CD4-positive, alpha-beta T cell treated with Interleukin-1 beta for 1 hour (primary cell): ENCODE measurements at places on chromosomes 4 and X.
A peak's percentile ranks its signal among the peaks of the same experiment; 100 is the strongest.

DNA sequence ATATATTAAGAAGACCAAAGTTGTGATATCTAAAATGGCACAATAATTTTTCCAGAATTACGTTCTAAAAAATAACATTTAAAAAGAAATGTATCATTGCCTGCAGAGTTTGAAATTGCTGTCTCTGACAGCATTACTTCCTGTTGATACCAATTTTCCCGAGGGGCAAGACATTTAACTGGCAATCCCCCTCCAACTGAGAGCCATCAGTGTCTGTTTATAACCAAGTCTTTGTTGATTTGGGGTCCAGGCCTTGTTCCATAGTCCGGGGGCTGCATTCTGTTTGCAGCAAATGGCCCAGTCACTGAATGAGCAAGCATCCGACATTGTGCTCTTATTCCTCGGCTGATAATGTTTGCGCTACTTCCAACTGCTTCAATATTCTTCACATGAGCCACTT, 231.5 kb downstream of the NAF1 start:
- no peak for DNase-seq

- DNase-seq, result no peak
Measured at GRCh38 chr4:167721617-167722486, 370.5 kb upstream of the ANXA10 start.

DNA sequence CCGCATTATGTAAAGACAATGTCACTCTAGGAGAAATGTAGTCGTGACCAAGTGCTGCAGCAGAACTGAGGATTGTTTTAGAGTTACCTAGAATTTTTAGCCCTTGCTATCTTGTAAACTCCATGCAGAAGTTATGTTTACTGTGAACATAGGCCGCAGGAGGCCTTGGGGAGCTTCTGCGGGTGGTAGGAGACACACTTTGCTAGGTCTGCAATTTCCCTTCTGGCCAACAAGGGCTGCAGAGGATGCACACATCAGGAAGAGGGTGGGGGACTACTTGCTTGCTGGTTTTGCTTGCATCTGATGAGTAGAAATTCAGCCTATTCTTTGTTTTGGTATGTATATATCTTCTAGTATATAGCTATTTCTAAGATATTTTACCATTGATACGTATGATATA, 23.1 kb downstream of the BANK1 start:
- no peak for DNase-seq

- no peak for DNase-seq
Measured at GRCh38 chr4:150379454-150379853, 202.5 kb upstream of the MAB21L2 start.

GRCh38 chr4:1367230-1367935, 20.4 kb downstream of the UVSSA start:
- no peak for DNase-seq

- DNase-seq, result no peak
Measured at GRCh38 chr4:74623041-74623440, 171.3 kb downstream of the BTC start.

- no peak for DNase-seq
Measured at GRCh38 chrX:41148553-41148952, 63.3 kb downstream of the USP9X start.

DNA sequence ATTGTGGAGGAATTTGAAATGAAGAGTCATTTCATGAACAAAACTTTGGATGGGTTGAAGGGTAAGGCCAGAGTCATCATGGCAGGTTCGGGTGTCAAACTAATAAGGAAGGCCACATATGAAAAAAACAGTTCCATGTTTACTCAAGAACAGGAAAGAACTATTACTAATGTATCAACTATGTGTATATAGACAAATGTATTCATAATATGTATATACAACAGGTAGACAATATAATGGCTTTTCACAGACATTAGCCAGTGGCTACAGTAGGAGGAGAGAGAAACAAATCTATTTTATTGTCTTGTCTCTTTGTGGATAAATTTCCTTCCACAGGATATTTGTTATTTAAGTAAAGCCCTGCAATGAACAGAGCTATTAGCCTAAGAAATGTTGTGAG, 101.1 kb downstream of the CBLL2 start:
- no peak for DNase-seq

DNA sequence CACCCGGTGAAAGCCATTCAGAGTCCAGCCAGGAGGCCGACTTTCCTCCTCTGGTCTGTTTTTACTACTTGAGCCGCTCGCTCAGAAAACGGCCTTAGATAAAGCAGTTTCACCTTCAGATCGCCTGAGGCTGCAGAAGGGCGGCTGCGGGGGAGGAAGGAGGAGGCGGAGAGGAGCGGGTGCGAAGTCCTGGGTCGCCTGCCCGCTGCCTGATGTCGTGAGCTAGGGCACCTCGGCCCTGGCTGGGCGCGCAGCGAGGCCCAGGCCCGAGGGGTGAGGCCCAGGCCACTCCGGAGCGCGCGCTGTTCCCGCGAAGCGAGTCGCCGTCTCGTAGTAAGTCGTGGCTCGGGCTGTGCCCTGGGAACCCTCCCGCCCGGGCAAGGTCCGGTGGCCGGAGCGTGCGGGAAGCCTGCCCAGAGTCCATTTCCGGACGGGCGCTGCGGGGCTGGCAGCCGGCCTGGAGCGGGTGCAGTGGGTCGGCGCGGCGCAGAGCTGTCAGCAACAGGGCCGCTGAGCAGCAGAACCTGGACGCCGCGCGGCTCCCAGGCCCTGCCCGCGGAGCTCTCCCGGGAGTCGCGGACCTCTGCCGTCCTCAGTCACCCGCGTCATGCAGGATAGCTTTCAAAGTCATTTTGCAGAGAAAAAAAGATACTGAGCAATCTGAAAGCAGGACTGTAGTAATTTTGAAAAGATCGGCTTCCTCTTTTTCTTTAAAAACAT, 18.6 kb downstream of the TRIM2 start:
- no peak for DNase-seq

- no peak for DNase-seq
Measured at GRCh38 chr4:48931459-48931858, 24.9 kb upstream of the OCIAD2 start.

DNA sequence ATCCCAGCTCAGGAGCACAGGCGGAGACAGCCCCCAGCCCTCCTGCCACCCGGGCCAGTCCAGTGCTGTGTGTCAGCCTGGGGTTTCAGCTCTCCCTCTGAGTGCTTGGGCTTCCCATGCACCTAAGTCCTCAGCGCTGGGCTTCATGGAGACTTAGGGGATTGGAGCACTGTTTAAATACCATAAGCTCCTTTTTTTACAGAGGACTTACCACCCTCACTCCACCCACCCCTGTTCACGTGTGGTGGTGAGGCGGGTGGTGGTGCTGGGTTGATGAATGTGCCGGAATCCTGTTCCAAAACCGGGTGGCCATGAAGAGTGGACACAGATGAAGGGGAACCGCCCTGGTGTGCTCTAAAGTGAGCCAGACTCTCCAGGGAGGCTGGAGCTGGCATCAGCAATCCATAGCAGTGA, 66.9 kb downstream of the PSAPL1 start:
- no peak for DNase-seq

DNA sequence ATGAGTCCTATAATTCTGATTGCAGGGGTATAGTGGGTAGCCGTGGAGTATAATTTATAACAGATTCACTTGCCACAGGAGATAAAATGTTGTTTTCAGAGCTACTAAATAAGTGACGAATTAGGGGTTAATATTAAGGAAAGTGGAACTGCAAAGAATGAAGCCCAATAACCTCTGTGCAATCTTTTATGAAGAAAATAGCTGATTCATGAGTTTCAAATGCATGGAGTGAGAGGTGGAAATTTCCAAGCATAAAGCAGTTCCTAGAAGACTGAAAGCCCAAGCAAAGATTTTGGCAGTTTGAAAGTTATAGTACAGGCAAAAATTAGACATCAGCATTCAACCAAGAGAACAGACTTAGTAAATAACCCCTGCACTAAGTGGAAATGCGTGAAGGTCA, 1782.4 kb upstream of the PCDH10 start:
- DNase-seq, result no peak

DNA sequence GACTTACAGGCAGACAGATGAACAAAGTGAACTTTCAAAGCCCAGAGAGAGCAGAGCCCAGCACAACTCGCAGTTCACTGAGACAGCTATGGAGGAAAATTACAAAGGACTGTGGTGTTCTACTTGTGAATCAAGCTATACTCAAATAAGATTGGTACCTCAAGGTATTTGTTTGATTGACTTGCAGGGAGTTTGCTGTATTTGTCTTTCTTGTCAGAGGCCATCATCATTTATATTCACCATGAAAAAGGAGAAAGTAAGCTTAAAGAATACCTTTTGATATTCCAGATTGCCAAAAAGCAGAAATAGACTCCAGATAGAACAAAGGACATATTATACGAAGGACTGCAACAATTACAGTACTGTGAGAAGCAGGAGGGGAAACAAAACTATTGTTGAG, 1047.9 kb downstream of the RPA4 start:
- no peak for DNase-seq

- DNase-seq, result no peak
Measured at GRCh38 chrX:54180403-54180802, 2.7 kb downstream of the FAM120C start.

DNA sequence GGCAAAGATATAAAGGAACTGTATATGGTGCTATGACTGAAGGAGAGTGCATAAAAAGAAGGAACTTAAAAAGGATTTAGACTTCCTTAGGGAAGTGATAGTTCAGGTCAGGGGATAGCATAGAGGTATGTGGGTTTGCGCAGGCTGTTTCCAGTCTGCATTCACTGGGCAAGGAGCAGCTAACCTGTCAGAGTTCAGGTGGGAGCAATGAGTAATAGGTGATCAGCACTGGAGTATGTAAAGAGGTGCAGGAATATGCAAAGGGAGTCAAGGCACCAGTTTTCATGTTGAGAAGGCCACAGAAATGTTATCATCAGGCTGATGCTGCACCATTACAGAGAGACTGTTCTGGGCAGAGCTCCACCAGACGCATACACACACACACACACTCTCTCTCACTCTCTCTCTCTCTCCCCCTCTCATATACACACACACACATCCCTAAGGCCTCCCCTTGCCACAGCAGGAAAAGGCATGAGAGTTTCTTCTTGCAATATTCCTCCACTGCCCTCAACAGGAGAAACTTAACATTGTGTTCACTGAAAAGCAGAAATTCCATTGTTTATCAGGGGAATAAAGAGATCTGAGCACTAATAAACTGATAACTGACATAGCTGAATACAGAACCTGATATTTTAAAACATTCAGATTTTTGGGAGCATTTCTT, 256.4 kb upstream of the GRID2 start:
- no peak for DNase-seq

DNA sequence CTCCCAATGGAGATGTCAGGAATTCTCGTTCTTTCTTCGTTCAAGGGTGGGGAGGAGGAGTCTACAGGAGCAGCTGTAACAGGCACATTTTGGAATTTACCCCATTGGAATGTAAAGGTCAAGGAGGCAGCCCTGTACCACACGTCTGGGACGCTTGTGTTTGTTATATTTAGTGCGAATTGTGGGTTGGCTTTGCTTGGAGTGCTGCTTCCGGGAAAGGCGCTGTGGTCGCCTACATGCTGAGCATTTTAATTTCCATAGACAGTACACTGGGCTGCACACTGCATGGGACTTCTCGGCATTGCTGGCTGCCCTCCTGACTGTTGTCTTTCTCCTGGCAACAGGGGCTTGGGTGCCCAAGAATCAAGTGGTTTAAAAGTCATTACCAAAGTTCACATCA, 12.8 kb downstream of the GYG2 start:
- DNase-seq, result no peak

GRCh38 chr4:80206521-80207171, 9.3 kb downstream of the PRDM8 start:
- DNase-seq, result no peak

- DNase-seq, result no peak
Measured at GRCh38 chr4:156898373-156899117, 73.1 kb downstream of the PDGFC start.

GRCh38 chr4:154616731-154617130, 4.3 kb upstream of the FGG start:
- no peak for DNase-seq

GRCh38 chrX:41002026-41002425, 83.2 kb upstream of the USP9X start:
- DNase-seq, result no peak

- DNase-seq, result no peak
Measured at GRCh38 chrX:11470250-11470974, 177.2 kb downstream of the AMELX start.

DNA sequence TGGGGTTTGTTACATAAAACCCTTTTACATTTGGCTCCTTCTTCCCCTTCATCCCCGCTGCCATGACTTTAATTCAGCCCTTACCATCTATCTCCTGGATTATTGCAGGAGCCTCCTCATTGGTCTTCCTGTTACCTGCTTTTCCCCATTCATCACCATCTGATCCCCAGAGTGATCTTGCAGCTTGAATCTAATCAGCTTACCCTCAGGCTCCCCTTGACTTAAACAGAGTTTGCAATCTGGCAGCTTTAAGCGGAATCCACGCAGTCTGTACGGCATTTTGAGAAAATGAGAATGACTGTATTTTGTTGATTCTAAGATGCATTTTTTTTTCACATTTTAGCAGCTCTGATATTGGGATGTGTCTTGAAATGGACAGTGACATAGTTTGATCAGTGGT, 14.9 kb upstream of the PPEF1 start:
- DNase-seq, result no peak

- no peak for DNase-seq
Measured at GRCh38 chr4:114423582-114423981, 175.0 kb upstream of the UGT8 start.

DNA sequence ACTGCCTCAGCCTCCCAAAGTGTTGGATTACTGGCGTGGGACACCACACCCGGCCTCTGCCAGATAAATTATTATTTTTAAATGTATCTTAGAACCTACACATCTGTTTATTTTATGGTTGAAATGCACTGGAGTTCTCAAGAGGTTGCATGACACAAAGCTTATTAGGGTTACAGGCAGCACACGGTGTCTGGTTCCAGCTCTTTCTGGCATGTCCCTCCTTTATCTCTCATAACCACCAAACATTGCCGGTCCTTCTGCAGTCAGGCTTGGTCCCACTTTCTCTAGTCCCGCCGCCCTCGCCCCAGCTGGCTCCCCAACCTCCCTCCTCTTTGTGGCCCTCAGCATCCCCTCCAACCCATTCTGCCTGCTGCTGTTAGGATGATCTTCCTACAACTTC, 39.7 kb upstream of the SPRY1 start:
- DNase-seq, result no peak

GRCh38 chr4:10662937-10663336, 21.6 kb downstream of the CLNK start:
- no peak for DNase-seq

GRCh38 chr4:47814618-47815295, 23.1 kb downstream of the CORIN start:
- DNase-seq, result no peak

DNA sequence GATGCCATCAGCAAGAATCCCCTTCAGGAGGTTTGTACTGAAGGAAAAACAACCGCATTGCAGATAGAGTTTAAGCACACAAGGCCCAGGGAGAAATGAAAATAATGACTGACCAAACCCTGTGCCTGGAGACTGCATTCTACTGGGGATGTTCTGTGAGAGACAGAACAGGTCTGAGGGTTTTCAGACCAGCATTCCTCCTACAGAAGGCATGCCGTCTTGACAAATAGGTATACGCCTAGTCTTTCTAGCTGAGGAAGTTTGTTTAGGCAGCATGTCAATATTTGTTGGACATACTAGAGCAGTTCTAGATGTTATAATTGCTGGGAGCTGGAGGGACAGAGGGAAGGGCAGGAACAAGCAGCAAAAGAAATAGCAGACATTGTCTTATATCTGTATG, 68.4 kb upstream of the SCOC start:
- DNase-seq, result no peak

- peak; percentile 2 for DNase-seq
Measured at GRCh38 chrX:20515841-20516461, 249.2 kb upstream of the RPS6KA3 start.
